ENCODE measurements at places on chromosomes 11 and 22.

GRCh38 chr11:96194581-96195374 is 148.2 kb downstream of the MAML2 start:
- no peak for DNase-seq

GRCh38 chr11:130512662-130513061 is 64.2 kb downstream of the ADAMTS15 start:
- no peak for DNase-seq

GRCh38 chr11:12801976-12802375 is 127.8 kb downstream of the TEAD1 start:
- DNase-seq, result no peak

- DNase-seq, result no peak
Observed at GRCh38 chr11:2577031-2577990, 122.5 kb downstream of the KCNQ1OT1 start.

Measured in stimulated activated CD8-positive, alpha-beta memory T cell treated with anti-CD3 and anti-CD28 coated beads, Interleukin-15, amount 100 ng/mL, for 24 hours (primary cell).